EH (cell line): ENCODE measurements at places on chromosomes 13 and 19.

GRCh38 chr13:66860878-66861417 is 369.2 kb downstream of the PCDH9 start:
- DNase-seq, result no peak

DNA sequence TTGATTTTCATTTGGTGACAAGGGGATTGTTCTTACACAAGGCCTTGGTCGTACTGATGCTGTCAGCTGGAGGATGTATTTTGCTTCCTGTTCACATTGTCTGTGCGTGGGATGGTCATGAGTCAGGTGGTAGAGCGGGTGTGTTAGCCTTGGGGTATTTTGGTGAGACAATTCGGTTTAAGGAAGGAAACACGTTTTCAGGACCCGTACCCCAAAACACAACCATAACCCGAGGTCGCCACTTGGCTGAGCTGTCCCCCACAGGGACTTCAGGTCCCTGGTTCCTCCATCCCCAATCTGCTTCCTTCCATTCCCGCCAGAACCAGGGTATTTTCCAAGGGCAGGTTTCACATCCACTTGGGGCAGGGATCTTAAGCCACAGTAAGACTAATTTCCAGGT is 15.0 kb downstream of the MYO9B start:
- DNase-seq, result peak; percentile 70

DNA sequence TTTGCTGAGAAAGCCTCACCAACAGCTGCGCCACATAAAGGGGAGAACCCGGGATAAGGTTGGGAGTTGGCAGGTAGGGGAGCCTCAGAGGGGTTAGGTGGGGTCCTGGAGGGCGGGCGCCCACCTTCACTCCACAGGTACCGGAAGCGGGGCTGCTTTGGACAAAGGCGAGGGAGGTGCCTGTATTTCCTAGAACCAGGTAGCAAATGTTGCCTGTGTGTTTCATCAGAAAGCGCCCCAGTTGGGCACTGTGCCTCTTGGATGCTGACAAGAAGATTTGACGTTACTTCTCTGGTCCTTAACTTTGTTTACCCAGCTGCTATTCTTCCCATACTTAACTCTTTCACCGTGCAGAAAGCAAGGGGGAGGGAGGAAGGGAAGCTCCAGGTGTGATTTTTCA is 278.9 kb downstream of the ZNF536 start:
- no peak for DNase-seq

DNA sequence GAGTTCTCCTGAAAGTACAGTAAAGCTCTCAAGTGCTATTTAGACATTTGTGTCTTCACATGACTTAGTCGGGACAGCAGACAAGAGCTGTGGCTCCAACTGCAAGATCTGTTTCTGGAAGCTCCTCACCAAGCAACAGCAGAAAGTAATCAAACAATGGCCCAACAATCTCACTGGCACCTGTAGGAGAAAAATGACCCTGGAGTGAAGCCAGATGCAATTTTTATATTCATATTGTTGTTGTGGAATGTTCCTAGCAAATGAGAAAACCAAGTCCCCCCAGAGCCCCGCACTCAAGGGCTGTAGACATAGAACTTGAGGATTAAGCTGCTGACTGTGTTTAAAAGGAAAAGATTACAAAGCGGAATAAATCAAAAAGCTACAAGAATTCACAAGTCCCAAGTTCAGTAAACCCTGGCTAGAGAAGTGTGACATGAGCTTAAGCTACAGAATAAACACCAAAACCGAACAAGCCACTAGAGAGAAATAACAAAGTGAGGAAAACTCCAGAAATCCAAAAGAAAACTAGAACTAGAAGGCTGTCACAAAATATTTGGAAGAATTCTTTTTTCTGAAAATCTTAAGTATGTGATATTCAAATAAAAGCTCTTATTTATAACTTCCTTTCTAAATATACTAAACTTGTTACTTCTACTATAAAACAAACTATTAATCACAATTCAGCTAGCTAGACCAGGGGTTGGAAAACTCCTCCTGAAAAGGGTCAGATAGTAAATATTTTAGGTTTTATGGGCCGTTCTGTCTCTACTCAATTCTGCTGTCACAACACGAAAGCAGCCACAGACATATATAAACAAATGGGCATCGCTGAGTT is 454.5 kb downstream of the SUCLA2 start:
- peak; percentile 11 for DNase-seq

GRCh38 chr13:41588899-41589298 is 131.5 kb downstream of the RGCC start:
- DNase-seq, result peak; percentile 88
